ENCODE measurements at places on chromosomes 16 and 17.

- DNase-seq: no peak
Observed at GRCh38 chr16:78659668-78660217, 560.3 kb downstream of the WWOX start.

DNA sequence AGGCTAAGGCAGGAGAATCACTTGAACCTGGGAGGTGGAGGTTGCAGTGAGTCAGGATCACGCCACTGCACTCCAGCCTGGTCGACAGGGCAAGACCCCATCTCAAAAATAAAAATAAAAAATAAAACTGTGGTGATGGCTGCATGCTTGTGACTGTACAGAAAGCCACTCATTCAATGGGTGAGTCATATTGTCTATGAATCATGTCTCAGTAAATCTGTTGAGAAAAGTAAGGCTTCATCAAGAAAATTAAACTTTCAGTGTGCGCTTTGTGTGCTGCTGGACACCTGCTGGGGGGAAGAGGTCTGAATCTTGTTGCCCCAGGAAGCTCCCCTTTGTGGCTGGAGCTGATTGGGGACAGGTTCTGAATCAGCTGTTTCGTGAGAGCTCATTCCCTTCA, 11.3 kb downstream of the NUBP1 start:
- DNase-seq: peak; percentile 36

DNA sequence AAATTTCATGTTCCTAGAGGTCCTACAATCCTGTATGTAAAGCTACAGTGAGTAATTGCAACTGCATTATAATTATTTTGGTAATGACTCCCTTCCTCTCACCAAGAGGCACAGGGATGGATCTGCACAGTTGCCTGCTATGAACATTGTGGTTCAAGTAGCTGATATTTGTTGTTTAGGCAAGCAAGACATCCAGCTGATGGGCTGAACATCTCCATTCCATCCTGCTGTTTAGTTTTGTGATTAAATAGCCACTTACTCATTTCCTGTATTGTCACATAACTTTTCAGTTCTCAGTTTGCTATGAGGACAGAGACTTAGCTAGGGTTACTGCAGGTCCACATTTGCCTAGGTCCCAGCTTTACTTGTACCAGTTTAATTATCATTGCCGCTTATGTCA, 181.2 kb upstream of the TBX2 start:
- DNase-seq: peak; percentile 55

DNA sequence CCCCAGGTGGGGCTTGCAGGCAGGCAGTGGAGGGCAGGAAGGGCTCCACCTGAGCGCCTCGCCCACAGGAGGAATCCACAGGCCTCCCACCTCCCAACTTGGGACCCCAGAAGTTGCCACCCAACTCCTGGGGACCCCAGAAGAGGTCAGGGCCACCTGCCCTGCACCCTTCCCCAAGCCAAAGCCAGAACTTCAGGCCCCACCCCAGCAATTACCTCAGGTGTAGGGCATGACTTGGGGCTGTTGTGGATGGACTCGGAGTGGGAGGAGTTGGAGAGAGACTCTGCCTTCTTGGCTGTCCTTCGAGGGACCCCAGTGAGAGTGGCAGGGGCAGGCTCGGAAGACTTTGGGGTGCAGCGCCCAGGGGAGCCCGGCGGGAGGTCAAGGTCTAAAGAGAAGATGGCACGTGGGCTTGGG, 10.5 kb downstream of the TSPOAP1 start:
- no peak for DNase-seq

DNA sequence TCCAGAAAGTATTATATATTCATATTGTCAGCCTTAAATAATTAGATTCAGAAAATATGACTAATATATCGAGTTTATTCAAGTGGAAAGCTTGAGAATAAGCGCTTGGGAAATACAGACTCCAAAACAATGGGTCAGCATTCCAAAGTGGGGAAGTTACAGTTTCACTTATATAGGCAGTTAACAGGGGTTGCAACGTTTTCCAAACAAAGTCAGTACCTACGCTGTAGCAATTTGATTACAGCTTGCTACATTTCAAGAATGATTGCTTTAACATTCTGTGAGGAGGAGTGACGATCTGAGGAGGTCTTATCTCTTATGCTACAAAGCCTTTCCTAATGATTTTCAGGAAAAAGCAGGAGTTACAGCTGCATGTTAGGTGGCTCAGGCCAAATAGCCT, 34.2 kb upstream of the HS3ST3A1 start:
- peak; percentile 18 for DNase-seq

DNA sequence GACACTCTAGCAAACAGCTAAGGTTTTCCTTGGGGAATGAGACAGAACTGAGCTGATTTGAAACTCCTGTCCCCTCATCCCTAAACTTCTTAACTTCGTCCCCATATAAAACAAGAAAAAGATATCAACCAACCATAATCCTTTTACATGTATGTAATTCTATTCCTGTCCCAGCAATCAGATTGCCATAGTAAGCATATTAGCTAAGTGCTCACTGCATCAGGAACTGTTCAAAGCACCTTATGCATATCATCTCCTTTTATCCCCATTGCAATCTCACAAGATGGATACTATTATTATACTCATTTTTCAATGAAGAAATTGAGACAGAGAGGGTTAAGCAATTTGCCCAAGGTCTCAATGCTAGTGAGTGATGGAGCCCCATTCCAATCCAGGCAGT, 6.8 kb downstream of the KIF18B start:
- DNase-seq: no peak

DNA sequence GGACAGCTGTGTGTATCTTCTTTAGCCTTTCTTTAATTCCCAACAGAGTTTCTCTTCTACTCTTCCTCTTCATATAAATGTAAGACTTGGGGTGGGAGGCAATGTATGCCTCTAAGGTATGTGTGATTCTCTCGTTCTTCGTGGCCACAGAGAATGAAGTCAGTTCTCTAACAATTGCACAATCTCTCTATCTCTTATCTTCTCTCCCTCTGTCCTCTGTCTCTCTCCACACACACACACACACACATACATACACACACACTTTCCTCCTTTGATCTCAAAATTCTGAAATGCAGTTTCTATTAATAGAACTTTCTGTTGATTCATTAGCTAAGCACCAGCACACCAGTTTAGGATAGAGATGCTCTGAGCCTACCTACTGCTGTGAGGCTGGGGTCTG, 615.7 kb upstream of the SALL1 start:
- DNase-seq: no peak

- no peak for DNase-seq
Observed at GRCh38 chr17:61686113-61686512, 95.1 kb upstream of the NACA2 start.

DNA sequence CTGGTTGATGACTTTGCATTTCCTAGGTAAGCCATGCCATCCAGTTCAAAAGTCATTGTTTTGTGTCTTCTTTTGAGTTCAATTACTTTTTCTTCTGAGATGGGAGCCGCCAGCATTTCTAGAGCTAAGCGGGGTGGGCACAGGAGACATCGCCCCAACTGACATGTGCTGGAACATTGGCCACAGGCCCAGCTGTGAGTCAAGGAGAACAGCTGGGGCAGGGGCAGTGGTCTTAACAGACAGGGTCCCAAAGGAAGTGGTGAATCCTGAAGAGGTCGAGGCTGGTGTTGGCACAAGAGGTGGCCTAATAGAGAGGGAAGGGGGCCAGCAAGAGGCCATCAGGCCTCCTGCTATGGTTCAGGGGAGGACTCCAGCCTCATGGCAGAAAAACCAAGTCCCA, 17.1 kb downstream of the RAB11FIP4 start:
- no peak for DNase-seq

- no peak for DNase-seq
Observed at GRCh38 chr17:43782913-43783680, 2.9 kb downstream of the CFAP97D1 start.

- DNase-seq: no peak
Observed at GRCh38 chr17:31289790-31290189, 7.2 kb downstream of the OMG start.

Measured in inflammatory macrophage treated with lipopolysaccharide for 1 hour (primary cell).